ENCODE measurements at places on chromosomes 4 and X.

- no peak for DNase-seq
Observed at GRCh38 chr4:119480331-119480730, 148.3 kb downstream of the PDE5A start.

GRCh38 chrX:108219949-108220601, 128.5 kb downstream of the ATG4A start:
- DNase-seq, result no peak

GRCh38 chr4:155593793-155594192, 72.9 kb upstream of the GUCY1A1 start:
- no peak for DNase-seq

DNA sequence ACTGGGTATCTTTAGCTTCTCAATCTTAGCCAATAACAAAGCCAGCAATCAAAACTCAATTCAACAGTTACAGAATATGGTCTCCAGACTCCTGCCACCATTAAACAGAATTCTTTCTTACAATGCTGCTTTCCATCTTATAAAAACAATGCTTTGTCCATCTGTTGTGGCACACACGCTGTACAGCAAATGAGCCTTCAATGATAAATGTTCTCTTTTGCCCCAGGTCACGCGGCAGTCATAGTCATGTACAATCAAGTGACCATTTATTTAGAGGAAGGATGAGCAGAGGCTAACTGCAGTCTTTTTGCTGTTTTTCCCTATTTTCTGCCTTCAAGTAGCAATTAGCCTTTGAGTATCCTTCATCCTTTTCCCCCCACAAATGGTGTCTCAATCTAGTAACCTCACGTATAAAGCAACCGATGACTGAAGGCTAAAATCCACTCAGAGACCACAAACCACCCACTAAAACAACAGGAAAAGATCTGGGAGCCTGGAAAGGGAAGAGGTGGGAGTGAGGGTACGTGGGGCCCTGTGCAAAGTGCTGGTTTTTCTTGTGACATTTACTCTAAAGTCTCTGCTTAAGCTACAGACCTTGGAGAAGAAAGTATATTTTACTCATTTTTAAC, 24.4 kb downstream of the TRIM2 start:
- no peak for DNase-seq

- no peak for DNase-seq
Observed at GRCh38 chr4:25939330-25939729, 25.3 kb downstream of the SMIM20 start.

- no peak for DNase-seq
Observed at GRCh38 chr4:157372154-157372553, 151.6 kb downstream of the GRIA2 start.

DNA sequence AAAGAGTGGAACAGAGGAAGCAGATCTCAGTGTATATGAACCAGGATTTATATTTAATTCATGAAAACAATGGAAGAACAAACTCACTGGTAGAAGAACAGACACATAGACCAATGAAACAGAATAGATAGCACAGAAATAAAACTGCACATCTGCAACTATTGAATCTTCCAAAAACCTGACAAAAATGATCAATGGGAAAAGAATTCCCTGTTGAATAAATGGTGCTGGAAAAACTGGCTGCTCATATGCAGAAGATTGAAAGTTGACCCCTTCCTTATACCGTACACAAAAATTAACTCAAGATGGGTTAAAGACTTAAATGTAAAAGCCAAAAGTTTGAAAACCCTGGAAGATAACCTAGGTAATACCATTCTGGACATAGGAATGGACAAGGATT, 391.0 kb downstream of the MAGEB5 start:
- DNase-seq, result no peak

GRCh38 chrX:56226980-56227379, 5.2 kb upstream of the KLF8 start:
- no peak for DNase-seq

GRCh38 chrX:21734175-21734574, 23.7 kb downstream of the SMPX start:
- DNase-seq, result no peak

- no peak for DNase-seq
Observed at GRCh38 chrX:14616836-14617235, 87.5 kb downstream of the GLRA2 start.

DNA sequence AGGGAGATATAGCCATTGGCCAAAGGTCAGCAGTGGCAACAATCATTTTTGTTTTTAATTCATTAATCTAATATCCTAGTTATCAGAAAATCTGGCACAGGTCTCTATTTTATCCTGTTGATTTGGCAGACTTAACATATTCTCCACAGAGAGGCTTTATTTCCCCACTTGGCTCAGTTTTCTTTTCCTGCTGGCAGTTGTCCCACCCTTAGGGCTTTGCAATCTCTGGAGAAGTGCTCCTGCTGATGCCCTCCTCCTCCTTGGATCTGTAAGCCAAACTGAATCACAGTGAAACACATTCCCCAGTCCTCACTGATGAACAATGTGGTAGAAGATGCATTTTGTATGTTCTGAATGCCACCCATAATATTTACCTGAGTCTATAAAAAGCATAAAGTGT, 889.7 kb downstream of the PDHA2 start:
- DNase-seq, result no peak

DNA sequence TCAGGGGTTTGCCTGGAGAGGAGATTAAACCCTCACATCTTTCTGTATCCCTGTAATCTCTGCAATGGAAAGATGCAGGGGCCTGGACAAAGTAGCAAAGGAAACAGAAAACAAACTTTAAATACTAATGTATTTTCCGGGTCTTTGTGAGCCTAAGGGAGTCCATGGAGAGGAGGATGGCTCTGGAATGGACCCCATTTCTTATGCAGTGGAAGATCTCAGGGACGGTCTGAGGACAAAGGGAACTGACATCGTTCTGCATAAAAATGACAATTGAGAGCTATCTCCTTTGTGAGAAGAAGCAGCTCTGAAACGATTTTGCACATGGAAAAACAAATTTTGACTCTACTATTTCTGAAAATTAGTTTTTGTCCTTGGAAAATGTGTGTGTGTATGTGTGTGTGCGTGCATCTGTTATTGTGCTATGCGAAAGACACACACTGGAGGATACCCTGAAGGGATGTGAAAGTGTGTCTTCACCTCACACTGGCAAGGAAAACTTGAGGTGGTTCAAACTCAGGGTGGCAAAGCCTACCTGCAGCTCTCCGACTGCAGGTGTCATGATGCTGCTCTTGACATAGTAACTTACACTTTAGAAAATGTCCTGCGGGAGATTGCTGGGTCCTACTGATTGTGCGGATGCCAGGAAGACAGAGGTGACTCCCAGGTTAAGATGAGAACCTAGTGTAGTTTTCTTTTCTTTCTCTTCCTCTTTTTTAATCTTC, 126.4 kb upstream of the JADE1 start:
- no peak for DNase-seq

All from activated T-helper 1 cell treated with anti-CD3 and anti-CD28 coated beads, Interleukin-2, amount 50 U/mL, for 16 hours (primary cell).